Naive thymus-derived CD4-positive, alpha-beta T cell (primary cell): ENCODE measurements at places on chromosomes 3 and 15.
A peak's percentile ranks its signal among the peaks of the same experiment; 100 is the strongest.

GRCh38 chr3:19093084-19093483 is 55.2 kb upstream of the KCNH8 start:
- no peak for DNase-seq

DNA sequence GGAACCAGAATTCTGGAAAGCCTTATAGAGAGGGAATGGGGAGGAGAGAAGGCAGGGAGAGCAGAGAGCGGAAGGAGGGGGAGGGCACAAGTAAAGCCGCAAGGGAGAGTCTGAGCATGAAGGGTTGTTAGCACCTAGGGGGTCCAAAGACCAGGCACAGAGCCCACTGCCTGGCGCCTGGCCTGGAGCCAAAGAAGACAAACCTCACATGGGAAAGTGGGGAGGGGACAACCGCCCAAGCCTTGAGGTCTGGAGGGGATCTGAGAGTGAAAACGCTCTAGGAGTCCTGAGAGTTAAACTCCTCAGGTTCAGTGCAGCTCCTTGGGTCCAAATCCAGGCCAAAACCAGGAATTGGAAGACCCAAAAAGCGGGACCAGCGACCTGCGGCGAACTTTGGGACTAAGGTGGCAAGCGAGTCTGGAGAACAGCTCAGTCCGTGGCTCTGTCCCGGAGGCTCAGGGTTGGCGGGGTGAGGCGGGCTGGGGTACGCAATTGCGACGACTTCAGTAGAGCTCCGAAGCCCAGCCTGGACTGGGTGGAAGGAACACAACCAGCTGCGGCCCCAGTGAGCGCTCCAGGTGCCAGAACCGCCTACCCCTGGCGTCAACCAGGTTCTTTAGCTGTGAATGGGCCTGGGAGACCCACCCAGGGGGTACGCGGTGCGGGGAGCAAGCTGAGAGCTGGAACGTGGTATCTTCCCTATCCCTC is 807 bp upstream of the INAFM2 start:
- no peak for DNase-seq

DNA sequence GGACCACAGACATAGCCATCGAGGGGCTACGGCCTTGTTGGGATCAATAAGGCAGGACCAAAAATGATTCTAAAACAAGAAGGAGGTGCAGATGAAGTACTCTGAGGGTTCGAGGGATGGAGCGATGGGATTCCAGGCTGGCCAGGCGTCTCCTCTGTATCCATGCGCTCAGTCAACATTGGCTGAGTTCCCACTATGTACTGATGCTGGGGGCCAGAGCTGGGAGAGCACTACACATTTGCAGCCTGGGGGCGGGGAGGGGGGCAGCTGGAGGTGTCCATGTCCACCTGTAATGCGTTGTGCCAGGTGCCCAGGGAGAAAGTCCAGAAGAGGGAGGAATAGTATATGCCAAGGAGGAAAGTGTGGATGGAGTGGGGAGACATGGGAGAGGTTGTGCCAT is 81.5 kb downstream of the AAGAB start:
- no peak for DNase-seq

DNA sequence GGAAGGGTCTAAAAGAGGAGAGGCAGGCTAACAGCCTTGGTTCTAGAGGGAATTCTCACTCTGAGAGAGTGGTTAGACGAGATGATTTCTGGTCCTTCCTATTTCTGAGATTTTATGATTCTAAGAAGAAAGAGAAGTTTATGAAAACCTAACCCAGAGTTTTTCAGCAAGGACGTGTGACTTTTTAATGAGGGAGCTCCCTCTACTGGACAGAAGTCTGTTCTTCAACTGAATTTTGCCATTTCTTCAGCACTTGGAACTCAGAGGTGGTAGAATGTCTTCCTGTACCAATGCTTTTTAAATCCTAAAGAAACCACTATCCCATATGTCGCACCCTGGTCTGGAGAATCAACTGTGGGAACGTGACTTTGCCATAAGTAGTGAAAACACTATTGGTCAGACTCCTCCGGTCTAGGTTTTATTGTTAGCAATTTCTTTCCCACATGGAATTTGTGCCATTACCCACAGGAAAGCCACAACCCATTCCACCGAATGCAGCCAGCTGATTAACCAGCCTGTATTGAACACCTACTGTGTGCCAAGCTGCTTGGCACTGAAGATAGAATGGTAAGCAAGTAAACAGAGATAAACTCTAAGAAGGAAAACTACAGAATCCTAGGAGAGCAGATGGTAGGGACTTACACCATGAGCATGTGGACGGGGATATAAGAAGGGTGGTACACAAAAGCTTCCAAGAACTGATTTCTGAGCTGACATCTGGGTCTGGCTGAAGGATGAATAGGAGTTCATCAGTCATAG is 199.5 kb upstream of the LMCD1 start:
- peak; percentile 44 for DNase-seq

DNA sequence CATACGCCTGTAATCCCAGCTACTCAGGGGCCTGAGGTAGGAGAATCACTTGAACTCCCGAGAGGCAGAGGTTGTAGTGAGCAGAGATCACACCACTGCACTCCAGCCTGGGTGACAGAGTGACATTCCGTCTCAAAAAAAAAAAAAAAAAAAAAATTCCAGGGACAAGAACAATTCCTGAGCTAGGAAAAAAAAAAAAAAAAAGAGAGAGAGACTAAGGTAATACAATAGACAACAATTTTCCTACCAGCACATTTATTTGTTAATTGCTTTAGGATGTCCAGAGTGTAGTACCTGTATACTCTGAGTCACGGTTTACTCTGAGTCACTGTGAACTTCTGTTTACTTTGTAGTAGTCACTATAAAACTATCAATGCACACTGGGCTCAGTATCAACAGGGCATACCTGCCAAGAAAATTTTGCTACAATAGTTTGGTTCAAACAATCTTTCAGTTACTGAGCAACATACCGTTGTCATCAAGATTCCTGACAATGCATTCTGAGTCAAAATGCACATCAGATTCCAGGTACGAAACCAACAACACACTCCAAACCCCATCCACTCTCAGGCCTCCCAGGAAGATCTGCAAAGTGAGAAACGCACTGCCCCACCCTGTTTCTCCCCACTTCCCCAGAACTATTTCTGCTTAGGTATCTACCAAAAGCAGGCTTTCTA is 28.3 kb downstream of the IGF2BP2 start:
- DNase-seq: no peak

- no peak for DNase-seq
These were observed 5.6 kb downstream of the GASK1A start for GRCh38 chr3:42984701-42985100.

DNA sequence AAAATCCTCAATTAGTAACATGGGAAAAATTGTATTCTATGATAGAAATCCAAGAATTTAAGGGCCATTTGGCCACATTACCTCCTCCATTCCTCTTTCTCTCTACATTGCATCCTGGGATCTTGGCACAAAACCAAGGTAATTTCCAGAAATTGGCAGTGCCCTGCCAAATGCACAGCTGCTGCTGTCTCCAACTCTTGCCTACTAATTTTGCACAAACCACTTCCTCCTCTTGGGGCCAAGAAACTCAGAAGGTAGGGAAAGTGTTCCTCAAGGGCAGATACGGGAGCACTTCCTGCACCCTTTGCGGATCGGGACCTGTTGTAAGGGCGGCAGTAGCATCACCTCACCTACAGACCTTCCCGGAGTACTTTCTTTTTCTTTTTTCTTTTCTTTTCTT is 57.8 kb downstream of the MAP3K13 start:
- DNase-seq: no peak

DNA sequence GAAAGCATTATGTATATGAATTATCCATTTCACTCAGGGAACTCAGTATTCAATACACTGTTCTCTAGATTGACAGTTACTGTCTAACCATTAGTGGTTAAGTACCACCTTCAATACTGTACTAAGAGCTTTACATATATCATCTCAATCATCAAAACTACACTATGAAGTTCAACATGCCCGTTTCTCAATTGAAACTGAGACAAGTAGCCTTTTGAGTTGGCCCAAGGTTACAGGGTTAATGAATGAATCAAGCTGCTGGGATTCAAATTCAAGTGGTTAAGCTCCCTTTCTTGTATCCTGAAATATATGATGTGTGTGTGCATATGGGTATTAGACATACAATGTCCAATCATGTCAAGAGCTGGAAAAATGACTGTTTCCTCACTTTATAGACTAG is 5.8 kb downstream of the TASOR start:
- DNase-seq: no peak

DNA sequence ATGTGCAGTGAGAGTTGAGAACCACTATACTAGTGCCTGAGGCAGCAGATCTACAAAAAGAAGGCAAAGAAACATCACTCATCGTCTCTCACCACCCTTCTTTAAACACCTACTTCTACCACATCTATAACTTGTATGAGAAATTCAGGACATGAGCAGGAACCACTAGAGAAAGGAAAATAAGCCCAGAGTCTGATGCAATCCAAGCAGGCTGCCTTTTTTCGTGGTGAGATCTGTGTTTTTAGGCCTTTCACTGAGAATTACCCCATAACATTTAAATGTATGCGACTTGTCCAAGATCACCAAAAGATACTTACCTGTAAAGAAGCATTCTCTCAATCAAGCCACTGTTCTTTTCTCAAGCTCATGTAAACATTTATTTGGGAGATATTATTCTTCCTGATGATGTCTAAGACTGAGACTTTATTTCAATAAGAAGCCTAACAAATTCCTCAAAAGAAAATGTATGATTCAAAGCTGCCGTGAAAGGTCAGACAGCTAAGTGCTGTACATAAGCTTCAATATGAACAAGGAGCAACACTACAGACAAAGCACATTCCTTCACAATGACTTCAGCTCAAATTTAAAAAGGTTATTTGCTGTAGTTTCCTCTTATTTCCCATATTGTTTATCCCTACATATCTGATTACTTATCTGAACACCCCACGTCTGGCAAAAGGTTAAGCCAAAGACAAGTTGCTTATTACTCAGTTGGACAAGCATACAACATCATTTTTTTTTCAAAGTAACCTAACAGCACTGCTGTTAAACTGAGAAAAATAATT is 16.5 kb downstream of the SPICE1 start:
- no peak for DNase-seq

DNA sequence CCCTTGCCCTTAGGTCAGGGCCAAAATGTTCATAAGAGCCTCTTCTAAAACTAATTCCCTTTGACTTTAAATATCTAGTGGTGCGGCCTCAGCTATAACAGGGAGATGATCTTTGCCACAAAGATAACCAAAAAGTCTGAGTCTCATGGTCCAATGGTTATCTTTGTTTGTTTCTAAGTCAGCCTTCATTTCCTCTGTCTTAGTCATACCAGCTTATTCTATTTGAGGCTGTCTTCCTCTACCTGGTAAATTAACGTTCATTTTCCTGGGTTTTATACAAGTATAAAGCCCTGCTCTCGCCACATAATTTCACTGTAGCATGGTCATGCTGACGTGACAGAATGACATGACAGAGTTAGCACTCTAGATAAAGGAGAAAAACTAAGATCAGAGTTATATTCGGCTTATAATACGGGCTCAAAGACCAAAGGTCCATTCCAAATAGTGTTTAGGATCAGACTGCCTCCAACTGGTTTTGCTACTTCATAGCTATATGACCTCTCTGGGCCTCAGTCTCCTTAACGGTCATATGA is 18.4 kb downstream of the ZNF860 start:
- DNase-seq: no peak

DNA sequence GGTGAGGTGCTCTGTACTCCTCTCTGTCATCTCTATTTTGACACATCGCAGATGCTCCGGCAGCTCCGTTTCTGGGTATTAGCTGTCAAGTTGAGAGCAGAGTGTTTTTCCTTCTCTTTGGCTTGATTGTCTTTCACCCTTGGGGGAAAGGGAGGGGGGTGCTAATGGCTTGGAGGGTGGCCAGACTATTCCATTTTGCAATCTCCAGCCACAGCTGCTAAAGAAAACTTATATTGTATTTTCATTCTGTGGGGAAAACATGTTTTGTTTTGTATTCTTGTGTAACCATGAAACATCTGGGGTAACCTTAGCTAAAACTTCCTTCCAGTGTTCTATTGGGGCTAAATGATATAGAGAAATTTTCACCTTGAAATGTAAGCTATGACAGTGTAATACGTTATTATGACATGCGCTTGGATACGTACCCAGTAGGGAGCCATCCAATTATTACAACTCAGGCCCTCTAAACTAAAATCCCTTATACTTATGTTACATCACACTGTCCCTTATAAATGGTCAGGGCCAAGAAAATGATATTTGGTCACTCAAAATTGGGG is 14.0 kb upstream of the LARP6 start:
- DNase-seq: no peak

GRCh38 chr3:142576792-142577191 is 1.7 kb downstream of the ATR start:
- DNase-seq: no peak

DNA sequence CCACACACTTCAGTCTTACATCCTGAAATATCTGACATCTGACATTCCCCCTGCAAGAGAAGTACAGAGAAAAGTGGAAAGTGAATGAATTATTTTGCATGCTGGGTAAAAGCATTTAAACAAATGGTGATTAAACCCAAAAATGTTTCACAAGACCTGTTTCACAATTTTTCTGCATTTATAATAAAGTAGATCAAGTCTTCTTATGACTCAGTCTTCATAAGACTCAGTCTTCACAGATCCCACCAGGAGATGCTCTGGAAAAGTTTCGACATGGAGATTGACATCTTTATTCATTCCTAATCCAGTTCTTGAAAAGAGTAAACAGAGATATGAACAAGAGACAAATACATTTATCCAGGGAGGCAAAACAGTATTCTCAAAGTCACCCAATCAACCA is 13.2 kb upstream of the EDC3 start:
- DNase-seq: no peak

GRCh38 chr3:51343918-51344687 is 41.0 kb upstream of the MANF start:
- DNase-seq: no peak
